Nephron progenitor cell (in vitro differentiated cells): ENCODE measurements at places on chromosomes 5 and 9.

- DNase-seq, result no peak
Measured at GRCh38 chr9:126697330-126697729, 83.6 kb downstream of the LMX1B start.

- DNase-seq, result peak; percentile 48
Measured at GRCh38 chr5:154647114-154647760, 107.9 kb upstream of the LARP1 start.

DNA sequence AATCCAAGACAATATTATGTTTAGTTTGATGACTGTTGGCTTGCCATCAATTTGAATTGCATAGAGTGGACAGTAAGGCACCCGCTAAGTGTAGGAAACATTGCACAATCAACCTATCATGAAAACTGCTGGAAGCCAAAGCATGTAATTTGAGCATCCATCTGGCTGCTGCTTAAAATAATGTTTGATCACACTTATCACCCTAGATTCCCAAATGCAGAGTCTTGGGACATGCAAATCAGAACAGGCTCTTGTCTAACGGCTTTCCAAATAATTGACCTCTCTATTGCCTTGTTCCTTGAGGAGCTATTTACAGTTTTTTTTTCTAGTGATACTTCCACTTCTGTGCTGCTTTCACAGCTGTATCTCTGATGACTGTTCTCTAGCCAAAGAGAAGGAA is 342.1 kb downstream of the PRR16 start:
- DNase-seq, result no peak

DNA sequence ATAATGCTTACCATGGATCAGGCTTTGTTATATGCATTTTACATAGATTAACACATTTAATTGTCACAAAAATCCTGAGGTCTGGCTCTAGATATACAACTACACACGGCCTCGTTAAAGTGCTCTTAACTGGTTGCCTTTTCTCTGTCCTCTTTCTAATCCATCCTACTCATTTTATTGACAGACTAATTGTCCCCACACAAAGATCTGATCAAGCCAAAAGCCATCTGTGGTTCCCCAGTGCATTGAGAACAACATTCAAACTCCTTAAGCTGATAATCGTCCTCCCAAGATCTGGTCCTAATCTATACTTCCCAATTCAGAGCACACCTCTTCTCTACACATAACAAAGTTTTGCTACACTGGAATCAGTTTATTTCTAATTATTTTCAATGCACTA is 23.9 kb upstream of the PPP2R2B start:
- no peak for DNase-seq

- DNase-seq, result no peak
Measured at GRCh38 chr5:61496446-61496845, 164.4 kb downstream of the ZSWIM6 start.

DNA sequence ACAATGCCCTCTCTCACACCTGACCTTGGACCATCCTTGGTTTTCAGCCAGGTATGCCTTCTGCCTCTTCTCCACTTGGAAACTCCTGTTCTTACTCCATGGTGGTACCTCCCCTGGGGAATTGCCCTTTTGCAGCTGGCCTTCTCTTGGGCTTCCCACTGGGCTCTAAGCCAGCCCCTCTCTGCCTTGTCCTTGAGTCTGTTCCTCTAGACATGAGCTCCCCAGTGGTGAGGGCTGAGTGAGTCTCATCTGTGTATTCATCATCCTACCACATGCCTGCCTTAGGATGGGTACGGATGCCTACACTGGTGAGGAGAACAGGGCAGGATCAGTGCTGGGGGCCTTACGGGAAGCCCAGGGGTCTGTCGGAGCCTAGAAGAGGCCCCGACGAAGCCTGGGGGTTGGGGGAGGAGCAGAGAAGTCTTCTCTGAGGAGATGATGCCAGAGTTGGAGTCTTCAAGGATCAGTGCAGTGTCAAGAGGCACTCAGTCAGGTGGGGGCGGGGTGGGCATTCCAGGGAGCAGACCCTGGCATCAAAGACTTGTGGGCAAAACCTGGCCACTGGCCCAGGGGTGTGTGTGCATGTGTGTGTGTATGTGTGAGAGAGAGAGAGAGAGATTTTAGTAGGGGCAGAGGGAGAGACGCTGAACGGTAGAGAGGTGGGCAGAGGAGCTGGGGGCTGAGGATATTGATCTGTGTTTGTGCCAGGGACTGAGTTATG is 5.2 kb upstream of the CRB2 start:
- DNase-seq, result no peak

- DNase-seq, result no peak
Measured at GRCh38 chr5:171107669-171108068, 201.4 kb upstream of the TLX3 start.
